ENCODE measurements at places on chromosomes 11 and 22. TPM values are rescaled to one million over a fixed set of nuclear protein-coding genes. Genes with fewer than 3 reads are reported as not detected.

- no peak for DNase-seq
Observed at GRCh38 chr11:70590356-70590991, 192.1 kb downstream of the CTTN start.

DNA sequence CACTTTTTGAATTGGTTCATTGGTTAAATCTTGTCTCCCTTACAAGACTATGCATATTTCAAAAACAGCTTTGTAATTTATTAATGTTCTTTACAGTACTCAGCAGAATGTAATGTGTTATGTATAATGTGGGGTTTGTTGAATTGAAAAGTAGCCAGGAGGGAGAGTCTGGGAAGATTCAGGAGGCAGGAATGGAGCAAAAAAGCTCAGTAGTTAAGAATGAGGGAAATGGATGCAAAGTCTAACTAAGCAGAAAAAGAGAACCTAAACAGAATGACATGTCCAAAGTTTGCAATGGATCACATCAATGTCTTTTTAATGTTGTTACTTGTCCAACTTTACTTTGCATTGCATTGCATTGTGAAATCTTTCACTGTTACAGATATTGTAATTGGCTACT is 86.5 kb upstream of the CARD18 start:
- DNase-seq: no peak

GRCh38 chr11:61957021-61957770 is 7.0 kb downstream of the BEST1 start:
- DNase-seq: no peak

DNA sequence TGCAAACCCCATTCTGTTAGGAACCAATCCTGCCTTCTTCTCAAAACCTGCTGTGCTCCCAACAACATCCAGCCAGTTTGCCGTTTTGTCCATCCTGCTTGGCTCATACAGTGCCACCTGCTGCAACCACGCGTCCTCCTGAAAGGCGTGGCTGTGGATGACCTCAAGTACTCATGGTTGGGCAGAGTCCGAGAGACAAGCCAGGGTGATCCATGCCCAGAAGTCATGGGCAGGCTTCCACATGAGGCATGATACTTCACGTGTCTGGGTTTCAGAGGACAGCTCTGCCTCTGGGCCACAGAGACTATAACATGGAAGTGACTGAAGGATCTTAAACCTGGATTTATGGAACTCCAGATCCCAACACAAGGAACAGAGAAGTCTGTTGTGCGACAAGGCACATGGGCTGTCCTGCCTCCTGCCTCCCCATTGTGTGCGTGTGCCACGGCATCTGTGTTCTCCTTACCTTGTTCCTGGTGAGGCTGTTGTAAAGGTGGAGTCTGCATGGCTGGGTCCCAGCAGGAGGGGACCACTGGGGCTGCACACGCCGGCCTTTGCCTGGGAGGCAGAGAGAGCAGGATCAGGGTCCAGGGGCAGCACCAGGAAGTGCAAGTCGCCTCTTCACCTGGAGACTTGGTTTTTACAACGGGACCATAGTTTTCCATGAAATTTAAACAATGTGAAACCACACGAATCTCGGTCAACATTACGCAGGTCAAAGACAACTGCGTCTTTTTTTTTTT is 15.4 kb downstream of the CARS1 start:
- DNase-seq: no peak

DNA sequence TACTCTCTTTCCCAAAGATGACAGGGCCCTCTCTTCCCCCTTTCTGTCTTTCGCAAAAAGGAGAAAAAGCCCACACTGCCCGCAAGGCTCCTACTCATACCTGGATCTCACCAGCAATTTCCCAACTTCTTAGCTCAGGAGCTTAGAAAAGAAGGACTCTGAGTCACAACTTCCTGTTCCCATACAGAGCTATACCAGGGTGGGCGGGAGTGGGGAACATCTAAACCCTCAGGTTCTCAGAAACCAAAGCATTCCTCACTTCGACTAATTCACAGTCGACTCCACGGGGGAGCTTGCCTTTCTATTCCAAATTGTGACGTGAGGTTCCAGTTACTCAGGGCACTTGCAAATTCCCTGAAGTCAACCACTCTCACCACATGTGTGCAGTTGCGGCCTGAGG is 61.9 kb downstream of the MTNR1B start:
- DNase-seq: no peak

GRCh38 chr11:126147208-126148111 is 64.0 kb downstream of the RPUSD4 start:
- DNase-seq: no peak

DNA sequence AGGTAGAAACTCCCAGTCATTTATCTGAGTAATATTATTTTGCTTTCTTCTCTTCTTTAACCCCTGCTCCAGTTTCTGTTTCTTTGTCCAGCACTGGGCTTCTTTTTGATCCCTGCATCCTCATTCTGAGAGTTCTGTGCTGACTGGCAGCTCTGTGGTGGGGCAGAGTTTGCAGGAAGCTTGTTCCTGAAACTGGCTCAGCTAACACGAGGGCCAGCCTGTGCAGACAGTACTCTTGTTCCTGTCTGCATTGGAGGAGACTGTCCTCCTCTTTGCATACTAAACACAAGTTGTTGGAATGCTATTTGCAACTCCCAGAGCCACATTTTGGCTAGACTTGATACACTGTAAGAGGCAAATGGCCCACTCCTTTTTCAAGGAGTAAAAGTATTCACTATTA is 93.1 kb upstream of the HORMAD2 start:
- no peak for DNase-seq

DNA sequence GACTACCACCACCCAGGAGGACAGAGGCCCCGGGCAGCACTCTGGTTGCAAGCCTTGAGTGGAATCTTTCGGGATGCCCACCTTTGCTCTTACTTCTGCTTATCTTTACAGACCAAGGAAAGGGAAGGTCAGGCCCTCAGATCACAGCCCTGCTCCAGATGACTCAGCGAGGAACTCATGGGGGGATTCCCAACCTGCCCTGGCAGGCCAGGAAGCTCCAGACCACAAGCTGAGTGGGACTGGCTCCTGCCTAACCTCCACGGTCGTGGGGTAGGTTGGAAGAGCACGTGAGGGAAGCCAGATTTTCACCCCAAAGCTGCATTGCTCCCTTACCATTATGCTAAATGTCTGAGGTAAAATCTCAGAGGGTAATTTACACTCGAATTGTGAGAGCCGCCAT is 11.8 kb downstream of the TBC1D10A start:
- no peak for DNase-seq

DNA sequence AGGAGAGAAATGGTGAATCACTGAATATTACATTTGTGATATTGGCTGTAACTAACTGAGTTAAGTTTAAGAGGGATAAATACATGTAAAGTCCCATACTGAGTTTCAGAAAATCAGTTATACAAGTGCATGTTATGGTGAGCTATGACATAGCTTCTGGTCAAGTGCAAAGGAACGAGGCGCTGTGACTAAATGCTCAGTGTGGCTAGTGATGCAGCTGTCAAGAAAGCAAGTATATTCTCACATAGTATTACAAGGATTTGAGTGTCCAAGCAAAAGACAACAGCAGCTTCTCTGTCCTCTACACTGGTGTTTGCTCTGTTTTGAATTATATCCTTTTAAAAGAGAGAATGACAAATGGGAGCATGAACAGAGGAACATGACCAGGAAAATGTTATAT is 40.1 kb downstream of the CSRP3 start:
- DNase-seq: no peak

- DNase-seq: no peak
Observed at GRCh38 chr11:64813826-64814225, 3.5 kb upstream of the MEN1 start.

DNA sequence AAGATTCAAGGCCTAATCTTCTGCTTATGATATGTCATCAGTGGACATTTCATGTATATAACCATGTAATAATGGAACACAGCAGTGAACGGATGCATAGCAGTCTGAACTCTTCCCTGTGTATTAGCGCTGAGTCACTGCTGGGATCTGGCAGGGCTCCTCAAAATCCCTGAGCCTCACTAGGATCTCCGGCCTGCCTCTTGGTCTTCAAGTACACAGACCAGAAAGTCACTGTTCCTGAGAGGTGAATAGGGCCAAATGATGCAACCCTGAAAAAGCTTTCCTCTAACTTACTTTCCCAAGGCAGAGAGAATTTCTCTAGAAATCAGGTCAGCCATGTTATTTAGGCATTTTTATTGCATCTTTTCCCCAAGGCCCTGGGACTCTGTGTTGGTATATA is 35.0 kb downstream of the POU2AF1 start:
- DNase-seq: no peak

DNA sequence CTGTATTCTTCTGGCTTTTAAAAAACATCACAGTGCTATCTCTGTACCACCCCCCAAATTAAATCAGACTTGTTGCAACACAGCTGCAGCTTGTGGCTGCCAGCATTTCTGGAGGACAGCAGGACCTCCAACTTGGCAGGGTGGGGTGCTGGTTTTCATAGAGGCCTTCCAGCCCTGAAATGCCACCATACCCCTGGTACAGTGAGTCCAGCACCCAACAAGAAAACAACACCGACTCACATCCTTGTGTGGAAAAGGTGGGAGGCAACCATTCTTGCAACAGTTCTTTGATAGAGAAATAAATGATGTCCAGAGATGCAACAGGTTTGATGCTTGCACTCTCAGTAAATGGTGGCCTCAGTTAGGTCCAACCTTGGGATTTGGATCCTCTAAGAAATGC is 96.0 kb downstream of the ABTB2 start:
- DNase-seq: no peak

GRCh38 chr11:62535802-62536201 is 10.8 kb downstream of the AHNAK start:
- DNase-seq: no peak

DNA sequence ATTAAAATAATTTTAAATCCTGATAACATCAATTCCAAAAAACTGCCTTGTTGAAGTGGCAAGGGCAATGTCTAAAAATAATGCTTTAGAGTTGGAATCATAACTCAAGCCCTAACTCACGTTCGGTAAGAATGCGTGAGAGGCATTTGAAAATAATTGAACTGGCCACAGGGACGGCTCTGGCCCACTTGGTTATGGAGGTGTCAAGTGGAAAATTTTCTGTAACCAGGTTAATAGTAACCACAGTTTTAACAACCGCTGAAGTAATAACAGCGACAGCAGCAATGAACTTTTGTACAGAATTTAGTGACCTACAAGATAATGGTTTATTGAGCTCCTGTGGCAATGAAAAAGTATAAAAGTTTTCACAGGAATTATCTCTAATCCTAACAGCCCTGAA is 79.4 kb downstream of the ETS1 start:
- DNase-seq: no peak

DNA sequence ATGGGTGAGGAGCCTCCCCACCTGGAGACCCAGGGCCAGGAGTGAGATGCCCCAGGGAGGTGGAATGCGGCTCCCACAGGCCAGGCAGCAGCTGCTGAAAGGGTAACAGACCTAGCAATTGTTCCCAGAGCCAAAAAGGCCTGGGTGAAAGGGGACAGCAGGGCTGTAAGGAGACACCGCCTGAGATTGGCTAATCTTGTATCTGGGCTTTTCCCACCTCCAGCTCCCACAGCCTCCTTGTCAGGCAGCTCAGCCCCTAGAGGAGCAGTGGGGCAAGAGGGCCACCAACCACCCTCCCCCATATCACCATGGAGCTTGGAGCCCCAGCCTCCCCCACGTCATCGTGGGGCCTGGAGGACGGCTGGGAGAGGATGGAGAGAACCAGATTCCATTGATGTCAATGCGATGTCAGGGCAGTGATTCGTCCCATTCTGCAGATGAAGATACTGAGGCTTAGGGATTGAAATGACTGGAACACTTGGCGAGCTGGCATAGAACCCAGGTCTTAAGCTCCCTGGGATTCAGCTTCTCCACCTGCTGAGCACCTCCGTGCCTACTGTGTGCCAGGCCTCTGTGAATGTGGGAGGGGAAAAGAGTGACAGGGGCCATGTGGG is 2.9 kb upstream of the MGAT3 start:
- no peak for DNase-seq

DNA sequence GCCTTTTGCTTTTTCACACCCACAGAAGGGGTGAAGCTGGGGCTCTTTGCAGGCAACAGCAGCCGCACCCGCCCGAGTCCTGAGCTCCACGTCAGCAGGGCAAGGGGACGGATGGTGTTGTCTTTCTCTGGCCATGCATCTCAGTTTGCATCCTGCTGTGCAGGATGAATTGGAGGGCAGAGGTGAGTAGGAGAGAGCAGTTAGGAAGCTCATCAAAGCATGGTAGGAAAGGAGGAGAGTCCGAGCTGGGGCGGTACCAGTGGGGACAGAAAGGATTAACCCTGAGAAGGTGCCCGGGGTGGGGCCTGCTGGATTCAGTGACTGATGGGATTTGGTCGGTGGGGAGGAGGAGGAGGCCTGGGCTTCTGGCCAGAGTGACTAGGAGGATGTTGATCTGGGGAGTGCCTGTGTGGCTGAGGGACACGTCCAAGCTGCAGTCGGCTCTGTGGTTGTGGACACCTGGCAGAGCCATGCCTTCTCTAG is 14.6 kb downstream of the FAM83F start:
- no peak for DNase-seq

DNA sequence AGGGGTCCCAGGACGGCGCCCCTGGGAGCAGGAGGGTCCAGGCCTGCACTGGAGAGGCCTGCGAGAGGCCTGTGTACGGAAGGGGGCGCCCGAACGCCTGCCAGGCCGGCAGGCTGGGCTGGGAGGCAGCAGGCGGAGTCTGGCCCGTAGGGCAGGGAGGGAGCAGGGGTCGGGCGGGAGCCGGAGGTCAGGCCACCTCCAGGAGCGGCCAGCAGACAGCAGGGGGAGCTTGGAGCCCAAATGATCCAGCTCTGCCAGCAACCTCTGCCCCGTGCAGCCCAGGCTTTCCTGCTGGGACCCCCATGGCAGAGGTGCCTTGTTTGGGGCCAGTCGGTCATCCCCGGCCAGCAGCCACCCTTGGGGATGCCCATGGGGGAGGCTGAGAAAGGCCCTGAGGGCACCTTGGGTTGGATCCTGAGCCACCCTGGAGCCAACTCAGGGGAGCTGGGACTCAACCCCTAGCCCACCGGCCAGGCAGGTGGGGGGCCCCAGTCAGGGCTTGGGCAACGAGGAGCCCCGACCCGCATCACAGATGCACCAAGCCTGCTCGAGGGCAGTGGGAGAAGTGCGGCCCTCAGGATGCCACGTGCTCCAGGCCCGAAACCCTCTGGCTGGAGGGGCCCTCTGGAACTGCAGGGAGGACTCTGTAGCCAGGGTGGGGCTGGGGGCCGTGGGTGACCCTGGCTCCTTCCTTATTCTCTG is 9.6 kb upstream of the SYT8 start:
- peak; percentile 55 for DNase-seq

- DNase-seq: no peak
Observed at GRCh38 chr11:106656646-106657045, 361.6 kb downstream of the GUCY1A2 start.

Gene CST6
- not detected for total RNA-seq

Gene RFPL3
- not detected for total RNA-seq

Gene BRSK2
- not detected for total RNA-seq

Gene ZC3H12C
- not detected for total RNA-seq

Gene MUC2
- total RNA-seq: not detected

Gene MMP8
- total RNA-seq: not detected

Gene HTR3B
- not detected for total RNA-seq

Gene SMIM38
- total RNA-seq: 0.11 TPM
